Mammary epithelial cell (primary cell): ENCODE measurements at places on chromosomes 2 and 18. TPM values are rescaled to one million over a fixed set of nuclear protein-coding genes. Genes with fewer than 3 reads are reported as not detected.

The GRB14 gene
- 7.3 TPM for total RNA-seq

The LYG1 gene
- not detected for total RNA-seq

The IL1RL2 gene
- 0.82 and 1.2 TPM in 2 replicates for total RNA-seq

The KLHL29 gene
- 16.3 TPM for total RNA-seq

The PTPRM gene
- 34.1 and 65.0 TPM in 2 replicates for total RNA-seq
